ENCODE measurements at places on chromosomes 3 and 15. TPM values are rescaled to one million over a fixed set of nuclear protein-coding genes. Genes with fewer than 3 reads are reported as not detected.

- DNase-seq = peak; percentile 30
These were observed 150.8 kb upstream of the BHLHE40 start for GRCh38 chr3:4828279-4829030.

GRCh38 chr3:10337323-10338163 lies 16.6 kb upstream of the SEC13 start:
- no peak for DNase-seq

DNA sequence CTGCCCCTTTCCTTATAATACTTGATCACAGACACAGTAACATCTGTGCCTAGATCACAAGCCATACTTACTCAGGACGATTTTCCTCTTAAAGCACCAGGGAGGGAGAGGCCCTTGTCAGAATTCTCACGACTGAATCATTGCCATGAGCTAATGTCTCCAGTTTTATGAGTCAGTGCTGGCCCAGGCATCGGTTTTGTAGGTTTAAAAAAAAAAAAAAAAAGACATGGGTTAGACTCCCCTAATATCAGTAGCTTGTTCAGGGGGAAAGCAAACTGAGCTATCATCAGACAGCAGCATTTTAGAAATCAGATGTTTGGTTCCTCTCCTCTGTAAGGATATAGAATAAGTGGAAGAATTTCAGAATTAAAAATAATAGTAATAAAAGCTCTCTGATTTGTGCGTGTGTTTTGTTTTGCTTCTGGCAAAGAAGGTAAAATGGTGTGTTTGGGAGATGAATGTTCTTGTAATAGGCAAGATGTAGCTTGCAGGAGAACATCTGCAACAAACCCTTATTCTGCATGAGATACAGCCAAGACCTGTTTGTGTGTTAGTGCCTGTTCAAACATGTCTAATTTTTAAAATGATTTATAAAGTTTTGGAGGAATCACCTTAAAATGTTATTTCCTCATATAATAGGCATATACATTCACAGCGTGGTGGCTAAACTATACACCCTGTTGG lies 193.6 kb downstream of the TP63 start:
- peak; percentile 47 for DNase-seq

- no peak for DNase-seq
These were observed 118.5 kb downstream of the TGFBR2 start for GRCh38 chr3:30724863-30725262.

DNA sequence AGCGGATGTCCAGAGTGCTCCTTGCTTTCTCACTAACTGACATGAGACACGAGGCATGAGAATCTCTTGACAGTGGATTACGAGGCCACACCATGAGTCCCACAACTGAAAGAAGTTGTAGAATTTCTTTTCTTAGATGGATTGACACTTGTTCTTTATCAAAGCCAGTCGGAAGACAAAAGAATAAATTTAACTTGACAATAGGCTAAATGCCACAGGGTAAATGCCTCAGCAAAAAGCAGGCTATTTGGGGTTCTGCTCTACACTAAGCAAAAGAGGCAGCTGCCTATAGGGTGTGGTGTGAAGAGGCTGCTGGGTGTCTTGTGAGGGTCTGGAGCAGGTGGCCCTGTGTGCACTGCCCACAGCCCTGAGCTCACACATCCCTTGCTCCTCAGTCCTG lies 135.1 kb upstream of the SEMA6D start:
- DNase-seq = no peak

DNA sequence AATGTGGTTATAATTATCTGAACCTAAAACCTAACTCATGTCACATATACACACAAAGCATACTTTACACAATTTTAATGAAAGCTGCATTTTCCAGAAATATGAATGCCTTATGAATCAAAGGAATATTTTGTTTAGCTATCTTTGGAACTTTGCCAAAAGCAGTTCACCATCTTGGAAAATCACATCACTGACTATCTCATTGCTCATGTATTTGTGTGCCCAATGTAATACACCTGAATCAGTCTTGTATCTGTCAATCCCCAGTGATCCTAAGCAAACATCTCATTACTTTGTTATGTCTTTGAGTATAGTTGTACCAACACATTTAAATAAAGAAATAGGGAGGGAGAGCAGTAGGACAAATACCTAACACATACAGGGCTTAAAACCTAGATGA lies 15.6 kb upstream of the CD47 start:
- DNase-seq = no peak

DNA sequence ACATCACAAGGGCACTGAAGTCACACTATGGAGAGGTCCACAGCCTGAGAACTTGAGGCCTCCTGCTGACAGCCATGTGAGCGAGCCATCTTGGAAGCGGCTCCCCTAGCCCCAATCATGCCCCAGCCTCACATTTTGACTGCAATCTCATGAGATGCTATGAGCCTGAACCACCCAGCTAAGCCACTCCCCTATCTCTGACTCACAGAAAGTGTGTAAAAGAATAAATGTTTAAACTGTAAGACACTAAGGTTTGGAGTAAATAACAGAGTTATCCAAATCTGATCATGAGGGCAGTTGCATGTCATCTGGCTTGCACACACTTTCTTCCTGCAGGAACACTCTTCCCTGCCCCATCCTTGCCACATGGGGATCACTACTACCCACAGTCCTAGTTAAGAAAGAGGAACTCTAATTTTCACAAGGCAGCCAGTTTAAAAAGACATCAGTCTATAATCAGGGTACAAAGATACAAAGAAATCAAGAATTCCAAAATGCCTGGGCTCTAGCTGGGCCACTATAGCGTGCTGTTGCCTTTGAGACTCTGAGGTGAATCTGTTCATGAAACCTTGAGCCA lies 494.2 kb downstream of the FOXP1 start:
- DNase-seq = no peak

GRCh38 chr15:48761393-48762158 lies 49.3 kb downstream of the CEP152 start:
- DNase-seq = no peak

- DNase-seq = no peak
These were observed 40.3 kb downstream of the KCNAB1 start for GRCh38 chr3:156160647-156161046.

DNA sequence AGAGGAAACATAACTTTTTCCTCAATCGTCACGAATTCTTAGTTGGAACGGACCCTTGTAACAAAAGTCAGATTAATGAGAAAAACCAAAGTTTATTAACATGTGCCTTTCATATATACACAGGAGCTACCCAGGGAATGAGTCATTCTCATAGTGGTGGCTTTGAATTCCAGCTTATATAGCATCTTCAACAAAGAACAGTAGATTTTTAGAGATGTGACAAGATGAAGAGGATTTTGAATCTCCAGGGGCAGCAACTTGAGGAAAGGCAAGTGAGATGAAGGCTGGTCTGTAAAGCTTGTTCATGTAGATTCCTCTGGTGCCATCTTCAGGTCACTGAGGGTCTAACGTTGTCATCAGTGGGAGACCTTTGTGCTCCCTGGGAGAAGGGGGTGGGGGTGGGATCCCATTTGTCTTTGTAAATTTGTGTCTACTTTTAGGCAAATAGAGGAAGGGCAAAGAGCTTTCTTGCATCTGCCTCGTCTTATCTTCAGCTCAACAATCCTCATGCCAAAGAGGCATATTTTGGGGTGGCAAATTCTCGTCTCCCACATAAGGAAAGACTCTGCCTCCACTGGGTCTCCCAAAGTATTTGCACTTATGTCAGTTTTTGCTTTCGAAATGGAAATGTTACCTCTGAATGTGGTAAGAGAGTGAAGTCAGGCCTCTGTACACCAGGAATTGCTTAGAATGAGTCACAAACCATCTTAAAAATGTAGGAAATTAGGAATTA lies 29.5 kb downstream of the CLEC3B start:
- peak; percentile 43 for DNase-seq

DNA sequence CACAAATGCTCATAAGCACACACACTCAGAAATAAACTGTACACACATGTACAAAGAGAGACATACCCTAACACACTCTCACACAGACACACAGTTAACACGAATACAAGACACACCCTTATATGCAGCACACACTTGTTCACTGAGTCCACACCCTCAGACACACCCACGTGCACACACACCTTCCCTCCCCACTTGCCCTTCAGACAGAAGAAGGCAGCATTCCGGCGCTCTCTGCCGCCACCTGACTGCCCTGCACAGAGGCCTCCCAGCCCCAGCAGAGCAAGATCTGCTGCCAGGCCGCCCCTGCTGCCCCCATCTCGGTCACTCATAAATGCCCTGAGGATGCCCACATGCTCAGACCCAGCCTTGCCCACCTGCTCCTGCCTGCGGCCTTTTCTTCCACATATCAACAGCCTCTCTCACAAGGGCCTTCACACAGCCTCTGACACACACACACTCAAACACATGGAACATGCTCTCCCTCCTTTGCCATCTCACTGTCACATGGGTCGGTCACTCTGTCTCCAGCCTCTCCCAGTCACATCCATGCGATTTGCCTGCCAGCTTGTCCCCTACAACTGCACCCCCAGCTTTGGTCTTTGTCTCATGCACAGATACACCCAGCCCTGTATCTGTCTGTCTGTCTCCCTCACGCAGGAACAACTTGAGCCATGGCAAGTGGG lies 71.1 kb downstream of the EPHB3 start:
- DNase-seq = no peak

DNA sequence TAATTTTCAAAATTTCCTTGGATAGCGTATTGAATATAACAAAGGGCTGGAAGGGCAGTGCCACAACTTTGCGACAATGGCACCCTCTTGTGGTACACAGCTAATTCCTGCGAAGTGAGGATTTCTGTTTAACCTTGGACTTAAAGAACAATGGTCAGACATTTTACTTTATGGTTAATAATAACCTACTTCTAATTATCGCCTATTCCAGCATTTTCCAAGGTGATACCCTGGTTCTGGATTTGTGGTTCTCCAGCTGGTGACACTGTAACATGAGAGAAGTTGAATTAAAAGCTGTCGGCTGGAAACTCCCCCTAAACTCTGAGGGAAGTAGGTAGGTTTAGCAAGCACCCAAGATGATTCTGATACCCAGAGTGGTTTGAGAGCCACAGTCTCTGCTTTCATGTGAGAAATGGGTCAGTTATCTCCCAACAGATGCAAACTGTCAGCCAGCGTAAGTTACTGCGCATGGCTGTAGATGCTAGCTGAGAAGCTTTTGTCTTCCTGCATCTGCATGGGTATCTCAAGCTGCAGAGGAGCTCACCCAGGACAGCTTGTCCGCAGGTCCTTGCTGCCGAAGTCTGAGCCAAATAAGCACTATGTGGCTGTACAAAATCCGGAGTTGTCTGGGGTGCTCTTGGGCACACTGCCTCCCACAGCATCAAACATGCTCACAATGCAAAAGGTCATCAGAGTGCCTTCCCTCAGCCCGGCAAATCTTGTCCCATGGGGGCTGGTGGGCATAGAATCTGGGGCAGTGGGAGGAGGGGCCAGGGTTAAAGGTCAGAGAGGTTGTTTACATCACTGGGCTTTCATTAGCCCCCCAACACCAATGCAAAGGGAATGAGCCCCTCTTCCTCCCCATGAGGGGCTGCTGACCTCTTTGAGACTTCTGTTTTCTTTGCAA lies 6.6 kb upstream of the CHSY1 start:
- no peak for DNase-seq

DNA sequence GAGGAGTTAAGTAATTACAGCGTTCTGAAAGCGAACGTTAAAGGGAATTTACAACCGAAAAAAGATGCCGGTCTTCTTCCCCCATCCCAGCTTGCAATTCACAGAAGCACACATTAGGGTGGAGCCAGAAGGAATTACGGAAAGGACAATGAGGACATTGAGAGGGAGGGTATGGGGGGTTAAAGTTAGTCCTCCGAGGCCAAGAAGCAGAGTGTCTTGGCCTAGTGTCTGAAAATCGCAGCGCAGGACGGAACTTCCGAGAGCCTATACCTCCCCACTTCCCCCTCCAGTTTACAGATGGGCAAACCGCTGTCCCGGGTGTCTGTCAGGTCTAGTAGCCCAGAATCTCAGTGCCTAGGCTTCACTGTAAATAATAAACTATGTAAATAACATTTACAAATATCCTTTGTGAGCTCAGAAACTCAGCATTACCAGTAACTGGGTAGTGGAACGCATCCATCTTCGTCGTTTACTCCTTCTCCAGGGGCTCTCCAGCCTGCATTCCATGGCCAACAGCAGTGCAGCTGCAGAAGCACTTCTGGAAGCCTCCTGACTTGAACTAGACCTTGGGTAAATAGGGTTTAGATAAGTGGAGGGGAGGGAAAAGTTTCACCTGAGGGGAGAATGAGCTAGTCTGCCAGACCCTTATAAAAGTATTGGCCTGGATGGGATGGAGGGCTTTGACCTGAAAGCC lies 922 bp downstream of the ADPRH start:
- DNase-seq = no peak

GRCh38 chr3:177574222-177574856 lies 377.1 kb upstream of the TBL1XR1 start:
- DNase-seq = no peak

- no peak for DNase-seq
These were observed 18.6 kb downstream of the IQSEC1 start for GRCh38 chr3:13054341-13055285.

DNA sequence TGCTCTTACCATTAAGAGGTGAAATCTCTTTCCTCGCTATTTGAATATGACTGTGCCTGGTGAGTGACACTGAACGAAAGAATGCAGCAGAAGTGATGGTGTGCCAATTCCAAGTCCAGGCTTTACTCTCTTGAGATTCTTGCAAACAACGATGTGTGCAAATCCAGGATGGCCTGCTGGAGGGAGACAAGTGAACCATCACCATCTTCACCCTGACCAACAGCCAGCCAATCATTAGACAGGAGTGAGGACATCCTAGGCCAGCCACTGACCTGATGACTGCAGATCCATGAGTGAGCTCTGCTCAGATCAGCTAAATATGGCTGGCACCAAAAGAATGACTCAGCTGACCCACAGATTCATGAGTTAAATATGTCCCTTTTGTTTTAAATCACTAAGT lies 878.0 kb downstream of the PDCD6IP start:
- no peak for DNase-seq

- DNase-seq = no peak
These were observed 374.1 kb upstream of the TBL1XR1 start for GRCh38 chr3:177571271-177571943.

GRCh38 chr3:71425491-71426071 lies 157.9 kb downstream of the FOXP1 start:
- DNase-seq = peak; percentile 70

Gene TRMT10C
- polyA plus RNA-seq = 7.4 TPM

Gene PIERCE2
- polyA plus RNA-seq = 1.4 TPM

Gene WDR53
- polyA plus RNA-seq = 7.3 TPM

Gene SLC28A1
- polyA plus RNA-seq = not detected

Gene FGF7
- polyA plus RNA-seq = 30.4 TPM

Gene MED12L
- polyA plus RNA-seq = 0.06 TPM

Gene TWF2
- 109 TPM for polyA plus RNA-seq

Gene POMGNT2
- 20.0 TPM for polyA plus RNA-seq

All from BJ (cell line).